ENCODE measurements at places on chromosomes 6 and 20. TPM values are rescaled to one million over a fixed set of nuclear protein-coding genes. Genes with fewer than 3 reads are reported as not detected.

GRCh38 chr20:38120625-38120988, 44.5 kb downstream of the TGM2 start:
- DNase-seq = no peak

- DNase-seq = no peak
Measured at GRCh38 chr20:24969186-24970029, 20.3 kb downstream of the CST7 start.

Gene OR12D3
- polyA plus RNA-seq = not detected

Gene EMILIN3
- 1.8 TPM for polyA plus RNA-seq

GRCh38 chr20:38304845-38305447, 990 bp downstream of the BPI start:
- no peak for DNase-seq

- no peak for DNase-seq
Measured at GRCh38 chr6:104532462-104532861, 327.3 kb downstream of the HACE1 start.

DNA sequence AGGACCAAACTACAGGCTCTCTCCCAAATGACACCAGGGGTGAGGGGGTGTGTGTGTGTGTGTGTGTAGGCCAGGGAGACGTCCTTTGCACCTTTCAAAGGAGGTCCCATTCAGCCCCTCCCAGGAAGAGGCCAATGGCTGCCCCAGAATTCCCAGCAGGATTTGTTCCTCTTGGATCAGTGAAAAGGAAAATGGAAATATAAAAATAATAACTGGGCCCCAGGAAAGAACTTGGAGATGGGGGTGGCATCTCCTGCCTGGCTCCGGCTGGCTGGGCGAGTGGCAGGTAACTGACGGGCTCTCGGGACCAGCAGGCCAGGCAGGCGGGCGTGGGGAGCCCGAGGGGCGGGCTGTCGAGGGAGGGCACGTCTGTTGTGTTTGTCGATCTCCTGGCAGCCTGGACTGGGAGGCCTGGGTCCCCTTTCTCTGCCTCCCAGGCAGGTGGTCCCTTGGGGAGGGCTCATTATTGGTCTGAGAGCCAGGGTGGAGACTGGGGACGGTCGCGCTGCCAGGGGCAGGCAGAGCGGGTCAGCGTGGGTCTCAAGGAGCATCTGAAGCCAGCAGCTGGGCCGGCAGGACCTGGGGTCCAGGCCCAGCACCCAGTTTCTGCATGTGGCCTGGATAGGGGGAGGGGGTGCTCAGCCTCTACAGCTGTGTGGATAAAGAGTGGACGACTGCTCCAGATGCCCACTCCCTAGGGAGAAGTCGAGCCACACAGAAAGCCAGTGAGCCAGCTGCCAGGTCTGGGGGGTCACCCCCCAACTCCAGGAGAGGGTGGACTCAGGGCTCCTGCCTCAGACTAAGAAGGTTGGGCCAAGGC, 3.1 kb downstream of the NOL4L start:
- no peak for DNase-seq

GRCh38 chr6:125954735-125955339, 1.7 kb upstream of the HINT3 start:
- no peak for DNase-seq

DNA sequence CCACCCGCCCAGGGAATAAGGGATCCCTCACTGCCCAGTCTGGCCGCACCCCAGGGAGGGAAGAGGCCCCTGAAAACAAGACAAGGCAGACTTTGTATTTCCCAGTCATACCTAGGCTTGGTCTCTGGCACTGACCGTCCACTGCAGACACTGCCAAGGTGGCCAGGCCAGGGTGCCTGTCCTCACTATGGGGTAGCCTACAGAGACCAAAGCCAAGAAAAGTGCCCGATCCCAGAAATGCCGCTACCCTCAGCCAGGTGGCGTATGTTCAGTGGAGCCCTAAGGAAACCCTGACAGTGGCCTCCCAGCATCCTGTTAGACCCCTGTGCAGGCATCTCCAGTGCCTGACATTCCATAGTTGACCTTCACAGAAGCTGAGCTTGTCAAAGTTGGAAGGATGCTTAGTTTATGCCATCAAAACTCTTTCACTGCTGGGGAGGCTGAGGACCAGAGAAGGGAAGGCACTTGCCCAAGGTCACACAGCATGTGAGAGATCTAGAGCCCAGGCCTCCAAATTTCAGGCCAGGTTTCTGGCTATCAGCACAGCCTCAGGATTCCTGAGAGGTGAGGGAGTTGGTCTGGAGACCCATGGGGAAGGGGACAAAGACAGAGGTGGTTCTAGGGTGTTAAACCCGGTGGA, 2.5 kb downstream of the SCRT2 start:
- DNase-seq = no peak

Gene DUSP15
- polyA plus RNA-seq = 13.9 TPM

DNA sequence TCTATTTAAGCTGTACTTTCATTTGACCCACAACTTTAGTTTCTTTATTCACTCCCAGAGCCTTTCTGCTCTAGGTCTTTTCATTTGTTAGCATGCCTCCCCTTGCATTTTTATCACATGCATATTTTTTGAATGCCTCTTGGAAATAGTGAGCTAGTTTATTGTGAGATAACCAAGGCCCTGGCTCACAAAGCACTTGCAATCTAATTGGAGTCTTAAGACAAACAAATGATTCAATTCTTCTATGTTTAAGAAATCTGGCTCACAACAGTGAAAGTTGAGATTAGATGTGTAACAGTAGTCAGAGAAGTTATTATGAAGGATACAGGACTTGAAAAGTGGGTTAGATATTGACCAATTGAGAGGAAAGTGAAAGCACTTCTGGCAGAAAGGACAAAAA, 173.4 kb downstream of the MOXD1 start:
- DNase-seq = no peak

- no peak for DNase-seq
Measured at GRCh38 chr6:163579880-163580295, 165.4 kb downstream of the QKI start.

DNA sequence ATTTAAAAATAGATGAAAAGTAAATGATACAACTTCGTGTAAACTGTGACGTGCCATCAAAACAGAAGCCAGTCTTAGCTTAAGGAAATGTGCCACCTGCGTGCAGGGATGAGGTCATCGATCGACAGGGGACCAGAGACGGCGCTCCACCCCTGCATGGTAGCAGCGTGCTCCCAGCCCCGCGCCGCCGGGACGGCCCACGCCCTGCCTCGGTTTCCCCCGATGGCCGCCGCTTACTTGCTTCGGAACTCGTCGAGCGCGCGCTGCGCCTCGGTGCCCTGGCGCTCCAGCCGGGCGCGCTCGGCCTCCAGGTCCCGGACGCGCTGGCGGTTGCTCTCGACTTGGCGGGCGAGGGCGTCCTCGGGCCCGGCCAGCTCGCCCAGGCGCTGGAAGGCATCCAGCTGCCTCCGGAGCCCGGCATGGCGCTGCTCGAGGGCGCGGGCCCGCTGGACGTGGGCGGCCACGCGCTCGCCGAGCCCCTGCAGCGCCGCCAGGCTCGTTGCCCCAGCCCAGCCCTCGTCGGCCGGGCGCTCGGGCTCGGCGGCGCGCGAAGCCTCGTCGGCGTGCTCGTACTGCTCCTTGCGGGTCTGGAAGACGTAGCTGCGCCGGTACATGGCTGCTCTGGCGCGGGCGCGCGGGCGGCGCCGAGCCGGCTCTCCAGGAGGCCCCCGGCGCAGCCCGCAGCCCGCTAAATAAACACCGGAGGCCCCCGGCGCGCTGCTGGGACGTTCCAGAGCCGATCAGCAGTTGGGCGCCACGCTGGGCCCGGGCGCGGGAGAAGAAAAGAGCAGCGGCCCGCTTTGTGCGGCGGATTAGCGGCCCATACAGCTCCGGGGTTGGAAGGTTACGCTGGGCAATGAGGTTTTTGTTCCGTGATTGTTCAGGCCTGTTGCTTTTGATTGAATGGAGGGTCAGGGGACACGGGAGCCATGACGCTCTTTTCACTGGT, at the start of gene BFSP1:
TSS of gene BFSP1 (minus strand) at position 664 of the 949 bp plus-strand sequence. CDS start at position 614, 50 bp downstream.
- peak; percentile 55 for DNase-seq

Gene INSM1
- 0.79 TPM for polyA plus RNA-seq

GRCh38 chr6:37556881-37557644, 57.4 kb upstream of the CCDC167 start:
- DNase-seq = no peak

Gene WFDC12
- not detected for polyA plus RNA-seq

DNA sequence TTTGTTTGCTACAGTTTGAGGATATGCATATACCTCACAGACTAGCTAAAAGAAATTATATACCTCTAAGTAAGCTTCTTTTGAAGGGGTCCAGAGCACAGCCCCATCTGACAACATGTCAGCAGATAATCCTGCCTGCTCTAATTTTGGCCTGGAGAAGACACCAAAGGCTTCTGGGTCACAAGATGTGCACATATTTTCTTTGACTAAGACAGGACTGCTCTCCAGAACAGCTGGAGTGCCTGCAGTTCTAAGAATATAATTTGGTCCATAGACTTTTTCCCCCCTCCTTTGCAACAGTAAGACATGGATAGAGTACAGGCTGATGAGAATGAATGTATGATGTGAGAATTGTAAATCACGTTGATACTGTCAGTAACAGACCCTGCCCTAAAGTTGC, 107.9 kb upstream of the KCNK16 start:
- DNase-seq = no peak

Gene BMP5
- 95.9 TPM for polyA plus RNA-seq

DNA sequence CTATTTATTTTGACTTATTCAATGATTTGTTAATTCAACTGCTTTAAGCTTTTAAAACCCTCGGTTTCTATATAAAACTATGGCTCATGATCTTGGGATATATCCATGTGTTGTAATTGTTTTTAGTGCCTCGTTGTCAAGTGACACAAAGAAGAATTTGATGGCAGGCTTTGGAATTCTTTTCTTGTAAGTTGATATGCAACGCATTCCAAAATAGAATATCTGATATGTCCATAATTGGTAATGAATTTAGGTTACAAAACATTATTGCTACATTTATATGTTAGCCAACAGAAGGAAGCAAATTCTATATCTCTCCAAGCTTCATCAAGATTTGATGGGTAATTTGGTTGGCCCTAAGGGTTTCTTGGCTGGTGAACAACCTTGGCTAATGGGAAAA, 220.4 kb upstream of the RIMS1 start:
- DNase-seq = no peak

- DNase-seq = no peak
Measured at GRCh38 chr20:58518387-58518786, 3.2 kb upstream of the APCDD1L start.

- no peak for DNase-seq
Measured at GRCh38 chr6:77715588-77715987, 62.7 kb downstream of the MEI4 start.

Gene CYP24A1
- not detected for polyA plus RNA-seq

GRCh38 chr6:32973144-32974015, 5.0 kb downstream of the BRD2 start:
- DNase-seq = no peak

DNA sequence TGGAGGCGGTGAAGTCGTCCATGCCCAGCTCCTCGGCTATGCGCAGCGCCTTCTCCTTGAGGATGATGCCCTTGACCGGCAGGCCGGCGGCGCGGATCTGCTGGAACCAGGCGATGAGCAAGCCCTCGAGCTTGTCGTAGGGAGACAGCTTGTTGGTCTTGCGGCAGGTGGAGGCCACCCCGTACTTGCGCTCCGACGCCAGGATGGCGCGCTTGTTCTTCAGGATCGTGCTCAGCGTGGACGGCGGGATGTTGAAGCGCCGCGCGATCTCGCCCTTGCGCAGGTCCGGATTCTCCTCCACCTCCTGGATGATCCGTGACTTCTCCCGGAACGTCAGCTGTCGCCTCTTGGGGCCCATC, 435 bp downstream of the CENPB start:
- DNase-seq = no peak

GRCh38 chr6:14542670-14543366, 425.2 kb downstream of the CD83 start:
- DNase-seq = no peak

GRCh38 chr20:46119547-46119946, 1.4 kb downstream of the CD40 start:
- no peak for DNase-seq

Gene CLDN20
- 3.3 TPM for polyA plus RNA-seq

DNA sequence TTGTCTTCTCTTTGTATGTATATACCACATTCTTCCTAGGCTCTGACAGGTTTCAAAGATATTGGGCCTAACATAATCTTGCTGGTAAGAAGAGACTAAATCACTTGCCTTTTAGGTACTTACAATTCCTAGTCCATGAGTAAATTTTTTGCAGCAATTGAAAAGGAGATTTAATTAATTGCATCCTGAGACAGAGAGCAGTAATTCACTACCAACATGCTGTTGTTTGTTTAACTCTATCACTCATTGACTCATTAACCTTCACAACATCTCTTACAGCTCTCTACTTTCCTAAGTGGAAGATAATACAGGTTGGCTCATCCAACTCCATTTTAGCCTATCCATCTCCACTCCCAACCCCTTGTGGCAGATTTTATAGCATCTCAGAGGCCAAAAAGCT, 280.4 kb downstream of the ALDH8A1 start:
- no peak for DNase-seq

Gene MYCT1
- polyA plus RNA-seq = 38.1 TPM

Gene CGAS
- polyA plus RNA-seq = 5.4 TPM

DNA sequence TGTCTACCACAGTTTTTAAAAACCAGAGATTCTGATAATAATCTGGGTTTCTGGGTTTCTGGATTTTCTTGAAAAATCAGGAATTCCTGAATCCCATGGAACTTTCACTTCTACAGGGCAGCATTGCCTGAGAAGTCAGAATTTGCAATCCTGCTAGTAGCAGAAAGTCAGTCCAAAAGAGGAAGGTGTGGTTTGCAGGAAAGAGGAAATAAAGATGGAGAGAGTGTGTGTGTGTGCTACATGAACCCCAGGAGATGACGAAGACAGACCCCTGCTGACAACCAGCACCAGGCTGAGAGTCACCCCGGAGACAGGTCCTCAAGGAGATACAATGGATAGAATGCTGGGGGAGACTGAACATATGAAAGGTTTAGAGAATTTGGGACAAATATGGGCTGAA, 44.9 kb downstream of the PRND start:
- DNase-seq = no peak
